Stimulated activated CD4-positive, alpha-beta T cell treated with anti-CD3 and anti-CD28 coated beads, Interleukin-15, amount 100 ng/mL, for 24 hours (primary cell): ENCODE measurements at places on chromosomes 6 and 20.

GRCh38 chr6:98787435-98787834 is 46.9 kb upstream of the POU3F2 start:
- DNase-seq = no peak

DNA sequence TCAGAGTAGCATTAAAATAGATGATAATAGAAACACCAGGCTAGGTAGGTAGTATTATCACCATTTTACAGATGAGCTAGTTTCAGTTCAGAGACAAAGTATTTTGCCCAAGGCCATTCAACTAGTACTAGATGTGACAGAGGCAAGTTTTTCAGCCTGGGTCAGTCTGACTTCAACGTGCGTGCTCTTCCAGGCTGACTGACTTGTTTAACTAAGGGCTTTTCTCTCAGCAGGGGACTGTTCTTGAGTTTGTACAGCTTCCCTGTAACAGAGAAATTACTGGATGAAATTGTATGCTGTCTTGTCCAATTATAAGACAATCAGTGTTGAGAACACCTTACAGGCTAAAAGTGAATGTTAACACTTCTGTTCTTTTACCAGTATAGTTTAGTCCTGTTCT is 333.5 kb upstream of the MAN1A1 start:
- no peak for DNase-seq

- DNase-seq = peak; percentile 7
Observed at GRCh38 chr6:138944412-138944811, 43.6 kb downstream of the REPS1 start.

GRCh38 chr20:48142516-48142773 is 357.2 kb upstream of the SULF2 start:
- no peak for DNase-seq

DNA sequence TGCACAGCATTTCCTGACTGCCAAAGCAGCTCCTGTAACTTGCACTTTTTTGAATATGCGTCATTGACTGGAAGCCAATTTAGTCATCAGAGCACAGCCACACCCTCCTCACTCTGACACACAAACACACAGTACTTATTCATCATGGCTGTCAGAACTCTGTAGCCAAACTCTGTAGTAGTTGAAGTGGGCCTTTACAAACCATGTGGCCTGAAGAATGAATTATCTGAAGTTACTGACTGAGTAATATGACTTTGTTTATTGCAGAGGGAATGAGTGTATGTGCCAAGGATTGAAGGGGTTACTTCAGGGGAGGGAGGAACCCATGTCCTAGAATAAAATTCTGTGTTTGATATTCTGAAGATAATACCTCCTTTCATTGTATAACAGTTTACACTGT is 102.7 kb downstream of the FIG4 start:
- DNase-seq = no peak

DNA sequence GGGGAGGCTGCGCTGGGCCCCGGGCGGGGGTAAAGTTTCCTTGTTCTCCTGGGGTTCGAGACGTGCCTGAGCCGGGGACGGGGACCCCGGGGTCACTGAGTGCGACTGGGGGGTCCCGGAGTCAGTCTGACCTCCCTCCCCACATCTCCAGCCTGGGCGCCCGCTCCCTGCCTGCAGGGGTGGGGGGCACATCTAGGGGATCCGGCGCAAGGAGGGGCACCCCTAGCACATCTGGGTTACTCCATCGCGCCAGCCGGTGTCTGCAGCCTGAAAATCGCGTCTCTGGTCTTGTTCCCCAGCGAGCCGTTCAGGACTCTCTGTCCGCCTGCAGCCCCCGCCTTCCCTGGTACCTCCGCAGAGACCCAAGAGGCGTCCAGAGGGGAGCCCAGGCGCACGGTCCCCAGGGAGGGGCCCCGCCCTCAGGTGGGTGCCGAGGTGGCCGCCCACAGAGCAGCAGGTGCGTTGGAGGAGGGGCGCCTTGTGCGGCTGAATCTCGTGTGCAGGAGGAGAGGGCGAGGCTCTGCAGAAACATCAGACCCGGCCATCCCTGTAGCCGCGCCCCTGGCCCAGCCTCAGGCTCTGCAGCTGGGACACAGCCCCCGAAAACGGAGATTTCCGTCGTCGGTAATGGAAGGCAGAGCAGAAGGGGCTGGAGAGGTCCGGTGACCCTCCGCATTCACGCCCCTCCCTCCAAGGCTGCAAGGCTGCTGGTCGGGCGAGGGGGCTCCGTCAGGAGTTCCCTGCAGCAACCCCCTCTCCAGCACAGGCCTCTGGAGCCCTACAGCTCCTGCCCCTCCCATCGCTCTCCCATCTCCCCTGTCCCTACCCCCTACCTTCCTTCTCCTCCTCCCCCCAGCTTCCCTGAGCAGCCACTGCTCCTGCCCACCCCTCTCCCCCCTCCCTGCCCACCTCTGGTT is 628 bp upstream of the CHRNA4 start:
- DNase-seq = no peak

DNA sequence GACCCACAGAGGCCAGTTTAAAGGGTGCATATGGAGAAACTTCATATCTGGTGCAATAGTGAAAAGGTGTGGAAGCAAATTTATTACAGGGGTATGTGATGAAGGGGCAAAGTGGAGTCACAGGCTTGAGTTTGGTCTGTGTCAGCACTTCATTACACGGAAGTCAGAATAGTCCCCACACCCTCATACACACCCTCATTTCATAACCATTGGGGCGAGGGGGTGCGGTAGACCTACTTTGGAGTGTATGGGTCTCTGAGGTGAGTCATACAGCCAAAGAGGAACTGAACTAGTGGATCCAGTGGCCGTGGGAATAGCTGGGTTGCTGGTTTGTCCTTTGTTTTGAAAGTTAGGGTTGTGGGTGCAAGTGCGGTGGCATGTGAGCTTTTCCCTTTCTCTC is 3.3 kb downstream of the TM9SF4 start:
- DNase-seq = peak; percentile 15

DNA sequence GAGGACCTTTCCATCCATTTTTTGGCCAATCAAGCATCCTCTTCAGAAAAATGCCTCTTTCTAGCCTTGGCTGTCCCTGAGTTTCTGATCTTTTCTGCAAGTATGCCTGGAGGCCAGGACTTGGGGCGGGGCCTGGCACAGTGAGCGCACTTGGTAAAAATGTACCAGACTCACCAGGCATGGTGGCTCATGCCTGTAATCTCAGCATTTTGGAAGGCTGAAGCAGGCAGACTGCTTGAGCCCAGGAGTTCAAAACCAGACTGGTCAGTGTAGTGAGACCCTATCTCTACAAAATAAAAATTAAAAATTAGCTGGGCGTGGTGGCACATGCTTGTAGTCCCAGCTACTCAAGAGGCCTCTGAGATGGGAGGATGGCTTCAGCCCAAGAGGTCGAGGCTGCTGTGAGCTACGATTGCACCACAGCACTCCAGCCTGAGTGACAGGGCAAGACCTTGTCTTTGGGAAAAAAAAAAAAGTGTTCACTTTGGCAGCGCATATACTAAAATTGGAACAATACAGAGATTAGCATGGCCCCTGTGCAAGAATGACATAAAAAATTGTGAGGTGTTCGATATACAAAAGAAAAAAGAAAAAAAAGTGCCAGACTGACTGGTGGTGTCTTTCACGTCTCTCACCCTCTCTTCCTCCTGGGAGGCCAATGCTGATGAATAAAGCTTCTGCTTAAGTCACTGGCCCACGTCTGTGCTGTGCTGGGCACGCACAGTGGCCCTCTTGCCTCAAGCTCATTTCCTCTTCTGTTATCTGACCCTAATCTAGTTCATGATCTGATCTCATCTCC is 18.1 kb upstream of the SLC9A8 start:
- no peak for DNase-seq

DNA sequence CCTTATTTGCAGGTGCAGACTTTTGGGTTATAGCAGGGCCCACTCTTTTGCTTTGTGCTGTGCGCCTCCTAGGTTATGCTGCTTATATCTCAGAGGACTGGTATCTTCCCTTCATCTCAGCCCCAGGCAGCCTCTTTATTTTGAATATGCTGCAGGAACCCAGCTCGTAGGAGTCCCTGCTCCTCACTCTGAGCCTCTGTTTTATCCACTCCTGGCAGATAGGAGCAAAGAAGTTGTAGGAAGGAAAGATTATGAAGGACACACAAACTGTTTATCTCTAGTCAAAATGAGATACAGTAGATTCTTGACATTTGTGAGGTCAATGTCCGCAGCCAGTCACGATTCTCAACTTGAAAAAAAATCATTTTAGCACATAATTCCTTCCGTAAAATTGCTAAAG is 15.6 kb downstream of the L3MBTL3 start:
- DNase-seq = no peak
